Stimulated activated naive CD8-positive, alpha-beta T cell treated with anti-CD3 and anti-CD28 coated beads, Interleukin-15, amount 100 ng/mL, for 72 hours (primary cell): ENCODE measurements at places on chromosomes 1 and 21.

DNA sequence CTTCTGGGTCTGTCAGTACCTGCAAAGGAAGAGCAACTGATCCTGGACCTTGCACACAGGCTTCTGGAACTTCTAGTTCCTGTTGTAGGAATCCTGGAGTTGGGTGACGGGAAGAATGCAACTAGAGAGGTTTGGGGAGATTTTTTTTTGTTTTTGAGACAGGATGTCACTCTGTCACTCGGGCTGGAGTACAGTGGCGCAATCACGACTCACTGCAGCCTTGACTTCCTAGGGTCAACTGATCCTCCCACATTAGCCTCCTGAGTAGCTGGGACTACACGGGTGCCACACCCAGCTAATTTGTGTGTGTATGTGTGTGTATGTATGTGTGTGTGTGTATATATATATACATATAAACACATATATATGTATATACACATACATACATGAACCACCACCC is 18.8 kb downstream of the ENTREP3 start:
- DNase-seq: no peak

DNA sequence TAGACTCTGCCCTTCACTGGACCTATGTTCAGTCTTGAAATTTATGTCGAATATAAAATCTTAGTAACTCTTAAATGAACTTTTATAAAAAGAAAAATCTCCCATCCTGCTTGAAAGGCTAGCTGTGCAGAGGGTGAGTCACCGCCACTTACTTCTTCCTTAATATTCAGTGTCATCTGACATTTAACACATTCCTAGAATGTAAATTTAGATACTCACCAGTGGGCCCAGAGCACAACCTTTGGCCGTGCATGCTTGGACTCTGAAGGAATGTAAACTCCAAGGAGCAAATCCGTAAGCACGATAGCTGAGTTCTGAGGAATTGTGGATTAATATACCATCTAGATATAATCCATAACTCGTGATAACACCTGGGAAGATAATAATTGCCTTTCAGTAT is 403.3 kb downstream of the KCTD3 start:
- no peak for DNase-seq

DNA sequence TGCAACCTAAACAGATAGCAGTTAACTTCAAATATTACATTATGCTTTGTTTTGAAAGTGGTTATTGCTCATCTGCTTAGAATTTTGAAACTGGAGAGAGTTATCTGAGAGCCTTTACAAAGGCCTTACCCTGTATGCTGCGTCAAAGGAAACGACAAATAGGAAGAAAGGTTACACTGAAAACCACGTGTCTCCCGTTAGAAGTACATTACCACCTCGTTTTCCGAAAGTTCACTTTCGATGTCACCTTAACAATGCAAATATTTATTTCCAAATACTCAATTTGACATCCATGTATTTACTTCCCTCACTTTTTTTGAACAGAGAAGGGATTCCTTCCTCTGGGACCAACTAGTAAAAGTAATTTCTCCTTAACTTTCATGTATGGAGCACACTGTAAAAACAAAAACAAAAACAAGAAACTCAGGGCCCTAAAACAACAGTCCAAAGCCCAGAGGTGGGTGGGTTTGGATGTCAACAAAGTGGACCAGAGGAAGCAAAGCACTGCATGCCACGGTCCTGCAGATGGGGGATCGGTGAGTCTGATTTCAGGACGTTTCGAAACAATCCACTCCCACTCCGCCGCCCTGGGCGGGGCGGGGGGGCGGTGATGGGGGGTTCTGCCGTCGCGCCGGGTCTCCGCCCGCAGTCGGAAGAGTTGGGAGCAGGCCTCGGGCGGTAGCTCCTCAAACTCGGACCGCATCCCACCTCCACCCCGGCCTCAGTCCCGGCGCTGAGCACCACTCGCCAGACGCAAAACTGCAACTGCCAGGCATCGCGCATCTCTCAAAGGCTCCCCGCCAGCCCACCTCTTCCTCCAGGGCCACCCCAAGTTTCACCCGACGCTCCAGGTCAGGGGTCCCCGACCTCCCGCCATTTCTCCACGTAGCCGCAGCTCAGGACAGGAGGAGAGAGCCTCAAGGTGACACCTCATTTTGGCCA is 841 bp downstream of the ADSS2 start:
- peak; percentile 68 for DNase-seq

- no peak for DNase-seq
These were observed 25.4 kb downstream of the NUP210L start for GRCh38 chr1:154129391-154129970.

DNA sequence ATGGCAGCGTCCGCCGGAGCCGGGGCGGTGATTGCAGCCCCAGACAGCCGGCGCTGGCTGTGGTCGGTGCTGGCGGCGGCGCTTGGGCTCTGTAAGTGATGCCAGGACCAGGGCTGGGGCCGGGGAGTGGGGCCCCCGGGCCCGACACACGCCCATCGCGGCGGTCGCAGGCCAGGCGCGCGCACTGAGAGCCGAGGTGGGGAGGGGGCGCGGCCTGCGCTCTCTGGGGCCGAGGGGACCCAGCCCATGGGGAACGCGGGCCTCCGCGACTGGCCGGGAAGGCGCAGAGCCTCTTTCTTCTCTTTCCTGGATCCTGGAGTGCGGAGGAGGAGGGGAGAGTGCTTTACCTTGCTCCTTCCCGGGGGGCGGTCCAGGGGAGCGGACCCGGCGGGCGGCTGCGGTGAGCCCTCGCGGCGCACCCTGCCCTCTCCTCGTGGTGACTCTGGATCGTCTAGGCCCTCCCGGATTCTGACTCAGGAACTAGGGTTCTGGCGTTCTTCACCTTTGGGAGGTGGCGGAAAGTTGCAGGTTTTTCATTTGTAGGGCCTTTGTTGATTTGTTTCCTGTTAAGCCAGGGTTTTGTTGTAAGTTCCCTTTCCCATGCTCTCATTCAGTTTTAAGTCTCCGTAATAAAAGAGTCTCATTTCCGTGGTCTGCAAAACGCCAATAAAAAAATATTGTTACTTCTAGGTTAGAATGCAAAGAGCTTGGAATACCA is 529 bp downstream of the MPZL1 start:
- DNase-seq: no peak

GRCh38 chr1:236035681-236036101 is 29.2 kb downstream of the NID1 start:
- no peak for DNase-seq

DNA sequence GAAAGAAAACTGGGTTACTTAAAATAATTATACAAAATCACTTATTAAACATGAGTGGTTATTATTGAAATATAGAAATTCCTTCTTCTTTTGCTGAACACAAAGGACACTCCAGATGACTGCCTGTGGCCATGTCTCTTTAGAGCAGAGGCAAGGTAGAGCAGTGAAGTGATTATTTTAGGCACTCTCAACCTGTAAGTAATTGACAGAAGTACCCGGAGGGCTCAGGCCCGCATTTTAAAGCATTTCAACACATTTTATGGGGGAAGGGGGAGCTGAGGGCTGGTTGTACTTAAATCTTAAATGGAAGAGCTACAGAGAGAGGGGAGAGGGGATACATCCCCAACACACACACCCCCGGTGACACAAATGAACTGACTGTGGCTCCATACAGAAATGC is 10.2 kb downstream of the OSCP1 start:
- no peak for DNase-seq
